ENCODE measurements at places on chromosomes 5 and 9.

- no peak for DNase-seq
These were observed 16.3 kb downstream of the IL5 start for GRCh38 chr5:132526974-132527564.

- DNase-seq = no peak
These were observed 2.5 kb upstream of the RNF180 start for GRCh38 chr5:64163135-64163534.

GRCh38 chr5:1001406-1002270 lies 7.0 kb upstream of the NKD2 start:
- DNase-seq = no peak

- DNase-seq = no peak
These were observed 125.5 kb downstream of the OLFM1 start for GRCh38 chr9:135212961-135213360.

GRCh38 chr5:162769019-162769418 lies 668.4 kb upstream of the CCNG1 start:
- no peak for DNase-seq

DNA sequence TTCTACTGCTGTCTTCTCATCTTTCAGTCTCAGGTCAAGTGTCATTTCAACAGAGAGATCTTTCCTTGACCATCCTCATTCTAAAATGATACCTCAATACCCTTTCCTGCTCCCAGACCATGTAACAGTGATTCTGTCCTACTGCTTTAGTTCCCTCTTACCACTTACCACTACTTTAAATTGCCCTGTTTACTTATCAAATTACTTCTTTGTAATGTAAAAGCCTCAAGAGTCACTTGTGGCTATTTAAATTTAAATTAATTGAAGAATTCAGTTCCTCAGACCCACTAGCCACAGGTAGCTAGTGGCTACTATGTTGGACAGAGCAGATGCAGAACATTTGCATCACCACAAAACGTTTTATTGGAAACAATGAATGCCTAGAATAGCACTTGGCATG lies 217.3 kb downstream of the ADAMTS6 start:
- DNase-seq = no peak

DNA sequence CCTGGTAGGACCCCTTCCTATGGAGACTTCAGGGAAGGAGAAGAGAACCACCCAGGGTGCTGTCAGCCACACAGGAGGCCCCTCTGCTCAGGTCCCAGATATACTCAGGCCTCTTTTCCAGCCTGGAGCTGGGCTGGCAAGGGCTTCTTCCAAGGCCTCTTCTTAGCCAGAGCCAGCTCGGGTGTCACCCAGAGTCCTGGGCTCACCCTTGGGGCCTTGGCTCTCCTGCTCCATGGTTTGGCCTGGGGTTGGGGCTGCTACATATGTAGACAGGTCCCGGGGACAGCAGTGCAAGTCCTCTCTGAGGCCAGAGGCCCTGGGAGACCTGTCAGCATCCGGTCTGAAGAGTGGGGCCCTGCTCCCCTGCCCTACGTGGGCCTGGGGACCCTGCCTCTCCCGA lies 22.8 kb downstream of the PAEP start:
- no peak for DNase-seq

GRCh38 chr5:82031220-82032119 lies 59.6 kb downstream of the ATG10 start:
- DNase-seq = no peak

GRCh38 chr5:139660105-139660922 lies 12.2 kb downstream of the CXXC5 start:
- DNase-seq = no peak

DNA sequence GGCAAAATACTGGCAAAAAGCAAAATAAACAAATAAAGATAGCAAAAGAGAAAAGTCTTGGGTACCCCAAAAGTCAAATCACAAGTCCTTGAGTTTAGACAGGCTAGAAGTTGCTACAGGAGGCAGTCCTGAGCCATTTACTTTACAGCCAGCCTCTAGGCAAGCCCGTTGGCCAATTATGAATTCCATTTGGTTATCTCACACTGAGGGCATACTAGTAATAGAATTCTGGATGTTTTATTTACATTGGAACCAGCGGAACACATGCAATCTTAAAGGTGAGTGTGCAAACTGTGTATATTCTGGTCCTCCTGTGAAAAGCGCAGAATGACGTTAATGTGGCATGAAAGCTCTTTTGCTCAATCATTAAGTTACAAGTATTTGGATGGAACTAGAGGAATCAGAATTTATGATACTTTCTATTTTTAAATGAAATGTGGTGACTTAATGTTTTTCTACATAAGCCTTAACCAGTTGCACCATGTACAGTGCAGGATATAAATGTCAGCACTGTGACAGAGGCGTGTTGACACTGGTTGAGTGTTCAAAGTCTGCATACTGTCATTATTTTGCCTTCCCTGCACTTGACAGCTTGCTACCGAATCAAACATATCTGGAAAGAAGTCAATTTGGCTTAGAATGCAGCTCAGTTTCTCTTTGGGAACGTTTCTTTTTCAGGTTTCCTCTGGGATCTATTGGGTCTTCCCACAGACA lies 7.9 kb downstream of the GDNF start:
- DNase-seq = no peak

DNA sequence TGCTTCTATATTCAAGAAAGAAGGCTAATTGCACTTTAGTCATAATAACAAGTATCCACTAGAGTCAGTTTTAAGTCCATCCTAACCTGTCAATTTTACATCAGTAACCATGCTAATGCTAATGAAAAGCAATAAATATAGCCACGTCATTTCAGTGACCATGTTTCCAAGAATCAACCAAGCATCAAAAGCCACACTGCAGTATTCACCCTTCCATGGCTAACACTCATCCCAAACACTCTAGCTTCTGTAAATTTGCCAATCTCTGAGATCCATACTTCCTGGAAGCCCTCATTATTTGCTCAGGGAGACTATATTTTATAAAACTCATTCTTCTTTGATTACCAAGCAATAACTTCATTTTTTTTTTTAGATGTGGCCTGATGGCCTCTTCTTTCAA lies 712.0 kb downstream of the CETN3 start:
- no peak for DNase-seq

DNA sequence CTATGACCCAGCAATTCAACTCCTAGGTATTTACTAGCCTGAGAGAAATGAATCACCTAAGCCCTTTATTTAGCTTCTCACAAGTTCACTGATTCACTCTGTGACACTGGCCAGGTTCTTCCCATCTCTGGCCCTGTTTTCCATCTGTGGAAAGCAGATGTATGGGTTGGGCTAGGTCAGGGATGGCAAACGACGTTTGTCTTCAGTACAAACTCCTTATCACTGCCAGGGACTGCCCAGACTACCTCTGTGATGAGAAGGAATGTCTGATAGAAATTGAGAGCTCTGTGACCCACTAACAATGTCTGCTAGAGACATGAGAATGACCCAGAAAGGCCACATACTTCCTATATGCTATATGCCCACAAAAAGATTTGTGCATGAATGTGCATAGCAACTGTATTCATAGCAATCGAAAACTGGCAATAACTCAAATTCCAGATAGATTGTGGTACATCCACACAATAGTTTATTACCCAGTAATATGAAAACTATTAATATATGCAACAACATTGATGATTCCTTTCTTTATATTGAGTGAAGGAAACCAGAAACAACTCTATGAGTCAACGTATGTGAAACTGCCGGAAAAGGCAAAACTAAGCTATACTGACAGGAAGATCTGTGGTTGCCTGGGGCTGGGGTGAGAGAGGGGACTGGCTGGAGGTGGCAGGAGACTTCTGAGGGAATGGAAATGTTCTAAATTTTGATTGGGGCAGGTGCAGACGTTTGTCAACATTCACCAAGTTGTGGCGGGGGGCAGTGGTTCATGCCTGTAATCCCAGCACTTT lies 32.0 kb upstream of the ADAM19 start:
- DNase-seq = no peak

GRCh38 chr9:5951686-5952211 lies 61.1 kb downstream of the MLANA start:
- no peak for DNase-seq

DNA sequence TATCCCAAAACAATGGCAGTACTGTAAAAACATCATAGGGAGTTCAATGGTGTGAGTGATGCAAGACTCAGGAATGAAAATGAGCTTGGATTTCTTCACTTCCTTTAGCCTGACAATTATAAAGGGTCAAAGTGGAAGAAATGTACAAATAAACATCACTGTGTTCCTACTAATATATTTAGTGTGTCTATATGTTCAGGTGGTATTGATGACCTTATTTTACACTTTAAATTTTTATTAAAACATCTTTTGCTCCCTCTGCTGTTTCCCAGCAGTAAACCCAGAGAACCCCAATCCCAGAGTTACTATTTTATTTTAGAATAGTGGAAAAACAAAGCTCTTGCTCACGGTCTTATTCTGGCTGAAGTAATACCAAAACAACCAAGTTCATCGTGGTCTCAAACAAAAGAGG lies 2.0 kb downstream of the LOX start:
- DNase-seq = no peak

DNA sequence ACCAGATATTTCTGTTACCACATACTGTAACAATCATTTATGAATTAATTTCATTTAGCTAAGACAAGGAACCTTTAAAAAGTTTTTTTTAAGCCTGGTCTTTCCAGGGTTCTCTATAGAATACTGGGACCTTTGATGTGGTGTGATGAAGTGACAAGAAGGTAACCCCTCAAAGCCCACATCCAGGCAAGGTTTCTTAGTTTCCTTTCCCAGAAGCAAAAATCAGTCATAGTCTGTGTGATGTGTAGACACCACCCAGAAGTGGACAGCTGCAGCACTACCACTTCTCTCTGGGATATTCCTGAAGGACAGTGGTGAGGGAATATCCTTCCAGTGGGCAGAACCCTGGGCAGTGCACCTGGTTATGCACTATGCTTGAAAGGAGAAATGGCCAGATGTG lies 115.6 kb downstream of the TTC39B start:
- DNase-seq = no peak

DNA sequence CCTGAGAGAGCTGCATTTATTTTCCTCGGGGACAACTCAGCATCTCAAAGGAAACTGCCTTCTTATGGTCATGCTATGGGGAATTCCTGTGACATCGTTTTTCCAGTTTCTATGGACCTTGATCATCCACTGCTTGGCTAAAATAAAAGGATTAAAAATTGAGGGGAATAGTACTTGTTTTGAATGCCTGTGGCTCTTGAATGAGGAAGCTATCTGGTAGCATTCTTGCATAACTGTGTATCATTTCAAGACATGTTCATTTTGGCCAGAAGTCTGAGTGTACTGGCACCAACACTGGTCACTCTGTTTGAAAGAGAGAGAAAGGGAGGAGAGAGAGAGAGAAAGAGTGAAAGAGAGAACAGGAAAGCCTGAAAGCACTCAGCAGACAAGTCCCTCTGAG lies 116.7 kb downstream of the DOCK2 start:
- DNase-seq = no peak

DNA sequence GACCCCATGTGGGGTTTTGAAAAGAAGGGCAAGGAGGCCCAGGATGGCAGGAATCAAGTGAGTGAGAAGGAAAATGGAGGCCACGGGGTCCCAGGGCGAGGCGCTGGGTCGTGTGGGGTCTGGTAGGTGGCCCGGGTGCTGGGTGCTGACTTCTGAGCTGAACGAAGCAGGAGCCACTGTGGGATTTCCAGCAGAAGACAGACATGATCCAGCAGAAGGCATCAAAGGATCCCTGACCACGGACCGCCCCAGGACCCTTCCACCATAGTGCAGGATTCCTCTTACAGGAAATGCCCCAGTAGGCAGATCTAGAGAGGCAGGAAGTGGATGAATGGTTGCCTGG lies 106.7 kb downstream of the ADAMTS2 start:
- no peak for DNase-seq

GRCh38 chr5:116838011-116838536 lies 263.5 kb upstream of the SEMA6A start:
- no peak for DNase-seq

GRCh38 chr5:125440905-125441304 lies 694.5 kb upstream of the ZNF608 start:
- no peak for DNase-seq

DNA sequence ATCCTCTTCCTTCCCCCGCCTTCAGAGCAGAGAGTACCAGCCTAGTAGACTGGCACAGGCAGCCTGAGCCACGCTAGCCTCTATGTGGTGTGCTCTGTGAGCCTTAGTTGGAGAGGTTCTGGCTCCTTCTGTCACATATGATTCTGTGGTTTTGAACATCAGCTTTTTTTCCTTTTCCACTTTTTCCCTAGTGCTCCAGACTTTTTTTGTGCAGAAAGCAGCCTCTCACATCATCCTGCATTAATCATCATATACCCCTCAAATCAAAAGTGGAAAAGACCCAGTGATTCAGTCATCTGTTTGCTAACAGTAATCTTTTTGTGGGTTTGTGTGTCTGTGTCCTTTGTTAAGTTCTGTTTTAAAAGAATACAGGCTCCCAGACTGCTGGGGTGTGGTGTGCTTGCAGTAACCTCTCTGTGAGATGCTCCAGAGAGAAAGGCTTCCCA lies 663.9 kb upstream of the RGMB start:
- no peak for DNase-seq

- DNase-seq = no peak
These were observed 915 bp downstream of the HSDL2 start for GRCh38 chr9:112380825-112381221.

- DNase-seq = no peak
These were observed 48.3 kb upstream of the IRX4 start for GRCh38 chr5:1930880-1931603.

- DNase-seq = no peak
These were observed 1.0 kb upstream of the ACSL6 start for GRCh38 chr5:132012371-132013005.

DNA sequence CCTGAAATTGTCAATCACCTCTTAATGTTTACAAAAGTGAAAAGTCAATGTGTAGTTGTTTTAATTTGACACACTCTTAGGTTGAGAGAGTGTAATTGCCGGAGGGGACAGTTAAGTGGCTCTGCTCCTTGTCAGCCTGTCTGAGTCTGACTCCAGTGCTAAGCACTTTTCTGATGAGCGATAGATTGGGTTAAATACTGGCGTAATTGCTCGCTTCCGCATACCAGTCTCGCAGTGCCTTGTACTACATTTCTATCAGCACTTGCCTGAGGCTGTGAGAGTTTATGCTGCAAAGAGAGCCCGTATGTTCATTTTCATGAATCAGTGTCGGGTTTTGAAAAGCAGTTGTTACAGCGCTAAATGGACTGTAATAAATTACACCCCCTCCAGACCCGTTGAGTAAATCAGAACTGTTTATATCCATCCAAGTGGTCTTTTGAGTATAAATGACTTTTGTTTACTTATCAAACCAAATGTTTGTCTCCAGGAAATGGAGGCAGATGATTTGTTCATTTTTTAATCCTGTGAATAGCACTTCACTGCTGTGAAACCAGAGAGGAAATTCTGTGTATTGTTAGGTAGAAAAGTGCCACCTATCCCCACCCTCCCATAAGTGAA lies 41.0 kb upstream of the DMRT3 start:
- no peak for DNase-seq

DNA sequence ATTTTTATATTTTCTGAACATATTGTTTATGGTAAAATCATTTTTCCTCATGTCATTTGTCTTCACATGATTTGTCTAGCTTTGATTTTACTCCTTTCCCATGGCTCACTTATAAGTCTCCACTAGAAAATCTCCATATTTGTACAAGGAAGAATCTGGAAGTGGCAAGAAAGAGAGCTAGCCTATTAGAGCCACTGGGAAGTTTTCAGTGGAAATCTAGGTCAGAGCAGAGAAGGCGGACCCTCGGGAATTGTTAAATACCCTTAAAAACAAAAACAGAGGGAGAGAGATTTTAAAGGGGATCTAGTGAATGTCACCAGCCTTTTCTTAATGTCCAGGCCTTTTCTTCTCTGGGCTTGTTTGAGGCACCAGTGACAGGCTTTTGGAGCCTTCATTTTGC lies 56.6 kb downstream of the GRAMD2B start:
- no peak for DNase-seq

- no peak for DNase-seq
These were observed 15.1 kb downstream of the BBLN start for GRCh38 chr9:128175102-128175563.
